NCI-H1694 (cell line): ENCODE measurements at places on chromosomes 4 and X.

DNA sequence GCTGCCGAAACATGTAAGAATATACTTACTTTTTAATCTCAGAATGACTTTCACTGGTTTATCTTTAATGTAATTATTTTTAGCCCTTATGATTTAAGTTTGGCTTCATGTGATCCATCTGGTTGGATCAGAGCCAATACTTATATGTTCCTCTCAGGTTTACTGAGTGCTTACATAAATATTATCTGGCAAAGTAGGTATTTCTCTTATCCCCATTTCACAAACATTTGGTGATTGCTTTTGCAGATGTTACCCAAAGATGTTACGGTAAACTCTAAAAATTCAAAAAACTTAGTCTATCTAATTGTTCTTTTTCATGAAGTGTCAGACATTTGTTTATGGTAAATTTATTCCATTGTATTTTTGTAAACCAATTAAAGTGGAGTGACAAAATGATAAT lies 115.0 kb upstream of the TLL1 start:
- DNase-seq = no peak

GRCh38 chrX:107701493-107702121 lies 73.3 kb downstream of the PRPS1 start:
- no peak for DNase-seq

- no peak for DNase-seq
Observed at GRCh38 chr4:54144661-54145171, 44.8 kb downstream of the GSX2 start.

DNA sequence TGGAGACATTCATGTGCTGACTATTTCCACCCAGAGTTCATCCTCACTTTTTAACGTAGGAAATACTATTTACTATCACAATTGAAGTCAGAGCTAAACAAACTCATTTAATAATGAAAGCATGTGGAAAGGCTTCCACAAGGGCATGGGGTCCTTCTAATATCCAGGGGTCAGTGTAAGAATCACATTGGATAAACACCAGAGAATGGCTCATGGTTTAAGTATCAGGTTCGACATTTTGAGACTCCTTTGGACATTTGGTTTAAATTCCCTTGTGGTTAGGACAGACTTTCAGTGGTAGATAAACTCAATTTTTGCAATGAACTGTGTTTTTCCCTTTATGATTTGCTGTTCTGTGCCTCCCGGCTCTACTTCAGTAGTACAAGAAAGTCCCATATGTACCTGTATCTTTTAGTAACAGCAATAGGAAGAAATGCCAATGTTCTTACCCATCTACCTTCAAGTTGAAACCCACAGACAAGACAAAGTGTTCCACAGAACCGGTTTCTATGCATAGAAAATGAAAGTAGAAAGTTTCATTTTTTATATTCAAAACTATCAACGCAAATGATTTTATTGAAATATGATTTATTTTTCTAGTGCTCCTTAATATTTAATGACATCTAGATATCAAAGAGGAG lies 589.0 kb upstream of the FAM241A start:
- DNase-seq = no peak

GRCh38 chr4:41542526-41543275 lies 4.7 kb downstream of the LIMCH1 start:
- DNase-seq = no peak

DNA sequence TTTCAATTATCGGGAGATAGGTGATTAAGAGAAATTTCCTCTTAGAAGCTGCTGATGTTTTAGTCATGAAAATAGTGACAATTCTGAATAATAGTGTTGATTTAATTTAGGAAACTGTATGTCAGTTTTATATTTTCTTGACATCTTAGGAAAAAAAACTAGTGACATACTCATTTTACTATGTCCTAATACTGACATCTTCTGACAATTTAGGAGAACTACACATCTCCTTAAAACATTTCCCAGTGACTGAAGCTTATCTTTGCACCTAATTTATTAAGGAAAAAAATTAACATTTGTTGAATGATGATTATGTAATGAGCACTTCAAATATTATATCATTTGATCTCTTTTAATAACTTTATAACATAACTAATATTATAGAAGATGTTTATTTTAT lies 42.0 kb upstream of the RBMXL3 start:
- DNase-seq = peak; percentile 0

DNA sequence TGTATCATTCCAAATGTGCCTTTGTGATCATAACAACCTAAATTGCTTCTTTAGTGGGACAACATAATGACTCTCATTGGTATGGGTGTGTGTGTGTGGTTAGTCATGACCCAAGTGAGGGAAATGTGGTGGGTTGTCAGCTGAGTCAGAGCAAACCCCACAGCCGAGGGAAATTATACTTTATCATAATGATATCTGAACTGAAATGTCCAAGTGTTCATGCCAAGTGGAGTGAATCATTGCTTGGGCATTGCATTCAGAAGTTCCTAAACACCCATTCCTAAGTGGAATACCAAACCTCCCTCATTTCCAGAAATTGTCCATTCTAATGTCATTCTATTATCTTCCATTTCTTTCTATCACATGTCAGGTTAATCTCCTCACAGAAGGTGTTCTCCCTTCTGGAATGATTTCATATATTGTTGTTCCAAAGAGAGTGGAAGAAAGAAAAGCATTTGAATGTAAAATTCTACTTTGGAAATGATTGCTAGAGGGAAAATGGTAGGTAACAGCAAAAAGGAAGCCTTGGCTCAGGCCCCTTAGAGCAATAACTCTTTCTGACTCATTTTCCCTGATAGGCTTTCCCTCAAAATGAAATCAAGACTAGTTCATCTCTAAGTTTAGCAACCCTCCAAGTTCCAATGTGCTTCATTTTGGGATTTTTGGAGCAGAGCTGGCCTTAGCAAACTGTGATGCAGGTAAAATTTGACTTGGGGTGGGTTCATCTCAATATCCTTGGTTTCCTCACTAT lies 230.7 kb upstream of the KCNIP4 start:
- DNase-seq = no peak

DNA sequence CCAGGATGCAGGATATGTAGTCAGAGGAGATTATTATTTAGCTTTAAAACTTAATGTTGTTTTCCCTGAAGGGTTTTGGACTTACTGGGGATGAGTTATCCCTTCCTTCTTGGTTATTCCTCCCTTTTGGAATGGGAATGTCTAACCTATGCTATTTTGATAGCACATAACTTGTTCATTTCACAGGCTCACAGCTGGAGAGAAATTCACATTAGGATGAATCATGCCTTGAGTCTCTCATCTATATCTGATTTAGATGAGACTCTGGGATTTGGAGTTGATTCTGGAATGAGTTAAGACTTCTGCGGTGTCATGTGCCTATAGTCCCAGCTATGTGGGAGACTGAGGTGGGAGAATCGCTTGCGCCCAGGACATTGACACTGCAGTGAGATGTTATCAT lies 81.1 kb downstream of the ATP11C start:
- no peak for DNase-seq

DNA sequence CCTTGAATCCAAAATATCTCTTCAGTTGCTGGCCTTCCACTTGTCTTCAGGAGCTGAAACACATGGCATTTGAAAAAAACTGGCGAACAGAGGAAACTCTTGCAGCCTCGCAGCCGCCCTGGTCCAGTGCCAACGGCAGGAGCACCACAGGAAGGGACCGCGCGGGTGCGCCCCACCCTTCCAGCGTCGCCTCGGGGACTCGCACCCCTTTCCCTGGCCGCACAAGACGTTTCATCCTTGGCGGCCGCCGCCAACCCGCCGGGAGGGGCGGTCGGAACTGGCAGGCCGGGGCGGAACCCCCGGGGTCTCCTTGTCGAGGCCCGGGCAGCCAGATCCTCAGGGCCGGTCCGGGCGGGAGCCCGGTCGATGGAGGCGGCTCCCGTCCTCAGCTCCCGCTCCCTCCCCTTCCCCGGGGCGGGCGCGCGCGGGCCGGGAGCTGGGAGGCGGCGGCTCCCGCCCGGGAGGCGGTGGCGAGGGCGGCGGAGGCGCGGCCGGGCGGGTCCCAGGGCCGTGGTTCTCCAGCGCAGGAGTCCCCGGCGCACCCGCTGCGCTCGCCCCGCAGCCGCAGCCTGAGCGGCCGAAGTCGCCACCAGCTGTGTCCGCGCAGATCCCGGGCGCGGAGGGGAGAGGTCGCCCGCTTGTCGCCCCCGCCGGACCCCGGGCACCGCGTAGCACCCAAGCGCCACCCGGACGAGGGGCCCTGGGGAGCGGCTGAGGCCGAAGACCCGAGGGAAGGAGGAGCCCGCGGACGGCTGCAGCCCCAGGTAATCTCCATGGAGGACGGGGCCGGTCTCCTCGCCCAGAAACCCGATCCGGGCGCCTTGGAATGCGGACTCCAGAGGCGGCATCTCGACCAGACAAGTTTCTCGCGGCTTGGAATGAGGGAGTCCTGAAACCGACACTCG lies 886 bp upstream of the NDST3 start:
- peak; percentile 18 for DNase-seq

GRCh38 chr4:20119141-20119540 lies 132.6 kb upstream of the SLIT2 start:
- peak; percentile 32 for DNase-seq

DNA sequence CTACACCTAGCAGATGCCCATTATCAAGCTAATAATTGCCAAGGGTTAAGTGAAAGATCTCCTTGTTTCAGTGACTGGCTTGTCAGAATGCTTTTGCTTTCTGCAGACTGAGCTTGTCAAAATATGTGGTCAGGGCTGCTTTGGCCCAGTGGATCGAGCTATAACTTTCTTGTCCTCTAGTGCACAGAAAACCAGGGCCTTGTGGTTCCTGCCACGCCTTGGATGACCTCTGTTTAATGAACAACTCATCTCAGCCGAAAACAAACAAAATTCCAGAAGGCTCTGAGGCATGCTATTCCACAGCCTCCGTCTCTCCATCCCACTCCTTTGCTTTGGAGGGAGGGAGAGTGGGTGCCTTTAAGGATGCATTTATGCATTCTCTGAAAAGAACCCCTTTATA lies 11.3 kb downstream of the EVC start:
- DNase-seq = no peak

DNA sequence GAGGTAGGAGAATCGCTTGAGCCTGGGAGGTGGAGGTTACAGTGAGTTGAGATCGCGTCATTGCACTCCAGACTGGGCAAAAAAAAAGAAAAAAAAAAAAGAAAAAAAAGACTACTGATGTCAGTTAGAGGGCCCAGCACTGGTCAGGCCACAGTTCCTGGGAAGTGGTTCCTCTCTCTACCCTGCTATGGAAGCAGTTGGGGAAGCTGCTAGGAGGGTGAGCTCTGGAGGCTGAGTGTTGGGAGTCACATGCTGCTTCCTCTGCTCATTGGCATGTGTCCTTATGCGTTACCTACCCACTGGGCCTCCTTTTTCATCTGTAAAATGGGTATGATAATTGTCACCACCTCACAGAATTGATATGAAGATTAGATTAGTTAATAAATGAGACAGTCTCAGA lies 50.7 kb downstream of the SEPSECS start:
- no peak for DNase-seq

DNA sequence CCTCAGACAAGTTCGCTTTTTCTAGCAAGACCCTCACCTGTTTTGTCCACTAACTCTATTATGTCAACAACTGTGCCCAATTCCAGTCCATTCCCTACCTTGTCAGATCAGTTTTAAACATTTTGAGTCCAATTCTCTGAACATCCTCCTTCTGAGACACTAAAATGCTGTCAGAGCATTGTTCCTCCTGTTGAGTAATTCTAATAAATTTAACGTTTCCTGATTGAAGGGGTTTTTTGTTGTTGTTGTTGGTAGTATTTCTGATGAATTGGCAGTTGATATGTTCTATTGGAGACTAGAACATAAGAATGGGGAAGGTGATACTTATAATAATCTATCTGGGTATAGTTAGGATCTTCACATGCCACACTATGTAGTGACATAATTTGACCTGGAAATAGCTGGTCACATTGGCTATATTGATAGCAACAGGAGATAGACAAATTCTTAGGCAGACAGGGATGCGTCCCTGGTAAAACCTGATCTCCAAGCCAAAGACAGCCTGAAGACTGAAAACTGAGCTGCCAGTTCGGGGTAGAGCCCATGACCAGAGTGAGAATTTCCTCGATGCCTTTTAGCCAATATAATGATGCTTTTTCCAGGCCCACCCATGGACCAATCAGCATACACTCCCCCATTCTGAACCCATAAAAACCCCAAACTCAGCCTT lies 12.4 kb upstream of the CXCL2 start:
- no peak for DNase-seq

DNA sequence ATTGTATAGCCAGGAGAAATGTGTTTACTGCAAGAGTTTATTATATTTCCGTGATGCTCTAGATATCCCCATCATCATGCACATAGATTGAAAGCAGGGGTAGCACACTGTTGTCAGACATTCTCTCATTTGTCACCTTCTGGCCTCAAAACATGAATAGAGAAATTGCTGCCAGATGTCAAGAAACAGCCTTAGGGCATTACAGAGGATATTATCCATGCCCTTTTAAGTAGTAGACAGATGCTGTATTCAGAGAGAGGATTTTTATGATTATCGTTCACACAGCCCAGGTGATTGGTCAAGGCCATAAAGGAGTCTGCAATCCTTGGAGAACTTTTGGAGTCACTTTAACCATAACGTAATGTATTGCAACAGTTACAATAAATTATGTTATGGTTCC lies 1961.5 kb upstream of the TENM3 start:
- no peak for DNase-seq

DNA sequence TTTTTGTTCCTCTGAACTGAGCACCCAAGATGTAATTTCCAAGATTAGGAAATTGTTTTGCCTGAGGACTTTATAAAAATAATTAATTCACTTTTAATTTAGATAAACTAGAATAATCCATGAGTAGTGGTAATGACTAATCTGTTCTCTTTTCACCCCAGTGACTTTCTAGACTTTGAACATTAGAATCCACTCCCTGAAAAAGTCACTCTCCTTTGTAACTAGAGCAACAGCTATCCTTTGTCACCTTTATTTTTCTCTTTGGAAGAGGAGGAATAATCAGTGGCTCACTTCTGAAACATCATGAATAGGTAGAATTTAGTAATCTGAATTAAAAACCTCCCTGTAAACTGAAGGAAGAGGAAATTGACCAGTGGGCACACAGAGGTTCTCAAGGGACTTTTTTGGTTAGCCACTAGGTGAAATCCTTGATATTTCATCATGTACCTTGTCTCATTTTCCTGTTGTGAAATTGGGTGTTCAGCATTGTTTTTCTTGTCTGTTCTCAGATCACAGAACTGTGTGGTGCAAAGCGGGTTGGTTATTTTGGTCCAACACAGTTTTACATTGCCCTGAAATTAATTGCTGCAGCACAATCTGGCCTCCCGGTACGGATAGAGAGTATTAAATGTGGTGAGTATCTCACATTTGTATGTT lies 59.4 kb downstream of the REPS2 start:
- DNase-seq = no peak

- no peak for DNase-seq
Observed at GRCh38 chr4:6647582-6648230, 7.2 kb downstream of the MRFAP1 start.
